CD4-positive, alpha-beta T cell treated with Interleukin-21 for 1 hour (primary cell): ENCODE measurements at places on chromosomes 3 and 15.
A peak's percentile ranks its signal among the peaks of the same experiment; 100 is the strongest.

DNA sequence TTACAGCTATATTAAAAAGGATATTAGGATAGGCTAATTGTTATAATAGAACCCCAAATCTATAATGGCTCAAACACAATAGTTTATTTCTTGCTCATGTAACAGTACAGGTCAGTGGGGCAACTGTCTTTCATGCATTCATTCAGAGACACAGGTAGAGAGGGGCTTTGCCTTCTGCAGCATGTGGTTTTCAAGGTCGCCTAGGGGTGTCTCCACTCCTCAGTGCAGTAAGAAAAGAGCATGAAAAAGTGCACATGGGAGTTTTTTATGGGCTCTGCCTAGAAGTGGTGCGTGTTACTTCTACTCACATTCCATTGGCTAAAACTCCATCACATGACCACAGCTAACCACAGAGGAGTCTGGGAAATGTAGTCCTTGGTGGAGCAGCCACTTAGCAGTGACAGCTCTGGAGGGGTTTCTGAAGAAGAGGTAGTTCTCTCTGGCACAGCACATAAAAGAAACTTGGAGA is 1.8 kb downstream of the ZBTB38 start:
- DNase-seq = peak; percentile 93

DNA sequence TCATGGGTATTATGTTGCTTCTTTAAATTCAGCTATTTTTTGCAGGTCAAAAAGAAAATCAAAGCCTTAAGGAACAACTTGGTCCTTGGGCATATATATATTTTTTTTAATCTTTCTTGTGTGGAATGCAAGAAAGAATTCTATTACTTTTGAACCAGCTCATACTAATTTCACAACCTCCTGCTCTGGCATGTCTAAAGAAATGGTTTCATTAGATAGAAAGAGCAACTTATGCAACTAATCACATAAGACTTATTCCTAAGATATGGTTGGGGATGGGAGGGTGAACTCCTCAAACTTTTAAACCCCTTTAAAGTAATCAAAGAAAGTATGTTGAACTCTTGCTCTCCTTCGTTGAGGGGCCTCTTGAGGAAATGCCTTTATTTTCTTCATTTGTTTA is 114.9 kb downstream of the GMNC start:
- no peak for DNase-seq

DNA sequence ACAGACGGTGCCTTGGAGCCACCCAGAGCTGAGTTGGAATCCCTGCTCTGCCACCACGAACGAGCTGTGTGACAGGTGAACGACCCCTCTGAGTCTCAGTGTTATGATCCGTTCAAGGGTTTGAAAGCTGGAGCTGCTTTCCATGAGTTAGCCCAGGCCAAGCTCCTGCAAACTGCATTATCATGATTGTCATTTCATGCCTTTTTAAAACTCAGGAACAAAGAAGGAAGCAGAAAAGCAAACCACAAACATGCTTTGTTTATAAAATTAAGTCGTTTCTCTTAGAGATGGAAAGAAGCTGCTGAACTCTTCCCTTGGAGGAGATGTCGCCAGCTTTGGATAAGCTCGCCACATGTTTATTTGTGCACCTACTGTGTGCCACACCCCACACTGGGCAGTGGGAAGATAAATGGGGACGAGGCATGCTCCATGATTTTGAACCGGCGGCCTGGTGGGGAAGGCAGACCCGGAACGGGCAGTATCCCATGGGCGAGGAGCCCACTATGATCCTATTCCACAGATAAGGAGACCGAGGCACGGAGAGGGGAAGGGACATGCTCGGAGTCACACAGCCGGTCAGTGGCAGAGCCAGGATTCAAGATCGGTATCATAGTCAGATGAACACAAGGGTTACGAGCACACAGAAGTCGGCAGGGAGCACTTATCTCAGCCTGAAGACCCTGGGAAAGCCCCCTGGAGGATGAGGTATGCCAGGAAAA is 15.9 kb downstream of the HRH1 start:
- DNase-seq = no peak

DNA sequence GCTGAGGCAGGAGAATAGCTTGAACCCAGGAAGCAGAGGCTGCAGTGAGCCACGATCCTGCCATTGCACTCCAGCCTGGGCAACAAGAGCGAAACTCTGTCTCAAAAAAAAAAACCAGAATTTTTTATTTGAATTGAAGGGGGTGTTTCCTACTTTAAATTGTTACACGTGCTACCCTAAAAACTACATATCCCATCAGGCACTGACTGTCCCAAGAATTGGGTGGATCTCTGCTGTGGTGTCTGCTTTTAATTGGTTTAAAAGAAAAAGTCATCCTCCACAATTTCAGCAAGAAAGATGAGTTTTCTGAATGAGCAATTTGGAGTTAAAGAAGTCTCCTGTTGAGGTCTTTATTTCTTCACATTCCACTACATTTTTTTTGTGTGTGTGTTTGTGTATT is 2.1 kb downstream of the PDIA3 start:
- DNase-seq = peak; percentile 64

DNA sequence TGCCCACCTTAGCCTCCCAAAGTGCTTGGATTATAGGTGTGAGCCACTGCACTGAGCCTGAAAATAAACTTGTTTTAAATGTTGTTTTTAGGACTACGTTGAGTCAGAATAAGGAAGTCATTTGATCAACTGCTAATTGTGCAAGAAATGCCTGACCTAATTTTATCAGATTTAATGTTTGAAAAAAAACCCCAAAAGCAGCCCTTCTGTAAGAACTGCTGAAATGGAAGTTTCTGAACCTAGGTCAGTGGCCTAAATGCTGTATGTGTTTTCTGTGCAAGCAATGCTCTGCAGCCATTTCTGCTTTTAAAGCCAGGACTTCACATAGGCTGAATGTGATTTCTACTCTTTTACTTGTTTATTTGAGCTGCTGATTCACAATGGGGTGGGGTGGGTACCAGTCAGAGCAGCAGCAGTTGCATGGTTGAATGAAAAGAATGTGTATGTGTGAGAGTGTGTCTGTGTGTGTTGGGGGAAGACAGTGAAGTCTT is 6.6 kb downstream of the GPX1 start:
- no peak for DNase-seq
